ENCODE measurements at places on chromosomes 3 and 15.

DNA sequence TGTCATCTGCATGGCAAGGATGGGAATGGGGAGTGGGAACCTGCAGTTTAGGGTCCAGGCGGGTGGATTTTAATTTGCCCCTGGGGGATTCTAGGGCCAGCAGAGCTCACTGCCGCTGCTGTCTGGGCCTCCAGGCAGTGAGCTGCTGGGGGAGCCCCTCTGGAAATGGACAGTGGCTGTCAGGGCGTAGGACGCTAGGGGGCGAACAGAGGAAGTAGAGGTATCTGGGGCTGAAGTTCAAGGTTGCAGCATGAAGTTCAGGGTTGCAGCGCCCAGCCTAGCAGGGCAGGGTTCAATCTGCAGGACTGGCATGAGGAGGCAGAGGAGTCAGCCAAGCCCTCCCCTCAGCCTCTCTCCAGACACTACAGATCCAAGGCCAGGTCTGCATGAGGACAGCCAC is 49.5 kb downstream of the APBA2 start:
- peak; percentile 7 for DNase-seq

DNA sequence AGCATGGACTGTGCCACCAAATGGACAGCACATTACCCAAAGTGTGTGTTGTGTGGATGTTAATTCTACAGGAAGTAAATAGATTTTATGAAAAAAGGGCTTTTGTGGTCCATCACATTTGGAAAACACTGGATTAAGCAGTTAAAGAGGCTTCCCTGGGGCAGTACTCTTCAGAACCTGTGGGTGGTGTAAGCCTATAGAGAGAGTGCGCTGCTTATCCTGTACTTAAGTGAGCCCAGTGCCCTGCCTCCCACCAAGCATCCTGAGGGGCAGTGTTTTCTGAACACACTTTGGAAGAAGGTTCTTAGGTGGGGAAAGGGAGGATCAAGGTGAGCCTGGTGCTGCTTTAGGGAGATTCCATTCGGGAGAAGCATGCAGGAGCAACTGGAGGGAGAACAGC is 10.9 kb downstream of the TTLL3 start:
- no peak for DNase-seq

GRCh38 chr3:190973771-190974170 is 111.3 kb upstream of the GMNC start:
- no peak for DNase-seq

DNA sequence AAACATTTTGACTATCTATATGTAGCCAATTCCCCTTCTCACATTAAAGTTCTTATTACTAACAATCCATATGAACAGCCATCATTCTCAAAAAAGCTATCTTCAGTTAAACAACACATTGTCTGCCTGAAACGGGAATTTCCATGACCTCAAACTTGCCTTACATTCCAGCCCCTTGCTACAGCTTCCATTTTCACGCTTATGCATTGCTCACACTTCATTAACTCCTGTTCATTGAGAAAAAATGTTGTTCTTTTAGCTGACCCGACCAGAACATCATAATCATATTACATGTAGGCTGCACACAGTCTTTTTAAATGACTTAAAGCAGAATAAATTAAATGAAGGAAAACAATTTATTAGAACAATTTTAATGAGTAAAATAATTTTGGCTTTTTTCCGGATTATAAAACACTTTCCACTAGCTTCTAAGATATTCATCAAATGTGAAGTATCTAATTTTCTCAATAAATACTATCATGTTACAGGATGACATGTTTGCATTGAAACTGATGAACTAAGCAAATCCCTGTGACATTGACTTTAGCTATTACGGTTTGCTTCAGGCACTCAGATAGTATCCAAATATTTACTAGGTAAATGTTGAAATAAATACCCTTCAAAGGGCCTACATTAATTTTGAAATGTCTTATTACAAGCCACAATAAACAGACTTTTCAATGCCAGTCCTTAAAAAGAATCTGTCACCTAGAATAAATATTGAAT is 49.9 kb downstream of the P3H2 start:
- DNase-seq, result peak; percentile 39
